ENCODE measurements at places on chromosomes 5 and 9.

DNA sequence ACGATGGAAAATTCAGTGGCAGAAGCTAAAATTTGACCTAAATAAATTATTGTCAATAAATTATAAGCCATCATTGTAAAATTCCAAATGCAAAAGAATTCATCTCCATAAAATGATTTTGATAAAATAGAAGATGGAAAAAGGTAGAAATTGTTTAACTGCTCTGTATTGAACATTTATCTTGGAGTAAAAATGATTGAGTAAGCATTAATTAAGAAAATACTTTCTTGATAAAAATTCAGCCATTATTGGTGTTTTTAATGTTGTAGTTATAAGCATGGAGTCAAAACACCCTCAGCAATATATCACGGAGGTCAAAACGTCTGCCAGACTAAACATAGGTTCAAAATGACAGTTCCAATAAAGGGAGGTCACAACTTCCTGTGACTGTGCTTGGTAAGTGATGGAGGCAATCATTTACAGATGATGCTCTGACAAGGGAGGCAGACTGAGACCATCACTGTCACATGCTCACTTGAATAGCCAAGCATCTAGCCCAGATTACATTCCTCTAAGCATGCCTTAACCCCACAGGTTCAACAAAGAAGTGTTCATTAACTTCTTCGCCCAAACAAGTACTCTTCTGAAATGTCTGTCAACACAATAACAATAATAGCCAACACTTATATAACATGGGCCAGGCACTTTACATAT lies 69.5 kb downstream of the SH3TC2 start:
- DNase-seq: no peak

DNA sequence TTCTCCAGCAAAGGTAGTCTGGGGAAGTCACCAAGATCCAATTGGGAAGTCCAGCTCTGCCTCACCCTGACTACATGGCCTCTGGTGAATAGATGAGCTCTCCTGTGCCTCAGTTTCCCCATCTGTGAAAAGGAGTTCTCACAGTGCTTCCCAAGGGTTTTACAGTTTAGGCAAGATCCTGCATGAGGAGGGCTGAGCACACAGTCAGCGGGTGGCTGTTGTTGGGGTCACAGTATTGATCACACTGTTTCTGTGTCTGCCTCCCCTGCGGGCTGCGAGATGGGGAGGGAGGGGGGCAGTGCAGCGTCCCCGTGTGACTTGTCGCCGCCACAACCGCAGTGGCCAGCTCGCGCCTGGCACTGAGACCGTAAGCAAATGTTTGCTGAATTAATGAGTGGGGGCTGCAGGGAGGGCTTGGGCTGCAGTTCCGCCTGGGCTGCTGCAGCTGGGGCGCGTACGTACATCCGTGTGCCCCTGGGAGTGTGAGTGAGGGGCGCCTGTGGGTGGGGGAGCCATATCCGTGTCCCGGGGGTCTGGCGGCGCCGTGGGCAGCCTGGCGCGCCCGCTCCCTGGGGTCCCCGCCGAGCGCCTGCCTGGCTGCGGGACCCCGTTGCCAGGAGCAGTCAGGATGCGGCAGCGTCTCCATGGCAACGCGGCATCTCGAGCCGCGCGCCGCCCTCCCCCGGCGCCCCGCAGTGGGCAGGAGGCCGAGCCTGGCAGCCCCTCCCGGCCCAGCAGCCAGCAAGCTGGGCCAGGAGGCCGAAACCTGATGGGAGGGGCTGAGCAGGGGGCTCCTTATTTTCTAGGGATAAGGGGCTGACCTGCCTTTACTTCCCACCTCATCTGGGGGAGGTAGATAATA lies 31.4 kb upstream of the PSD2 start:
- no peak for DNase-seq

GRCh38 chr9:83956086-83956435 lies 24.0 kb downstream of the HNRNPK start:
- no peak for DNase-seq

- DNase-seq: no peak
These were observed 7.4 kb downstream of the ZDHHC11B start for GRCh38 chr5:776862-777711.

GRCh38 chr9:105854783-105855724 lies 160.7 kb downstream of the TMEM38B start:
- DNase-seq: no peak

- no peak for DNase-seq
These were observed 23.8 kb downstream of the PLAC8L1 start for GRCh38 chr5:146081556-146081955.

GRCh38 chr5:142254431-142254830 lies 70.4 kb downstream of the SPRY4 start:
- no peak for DNase-seq

DNA sequence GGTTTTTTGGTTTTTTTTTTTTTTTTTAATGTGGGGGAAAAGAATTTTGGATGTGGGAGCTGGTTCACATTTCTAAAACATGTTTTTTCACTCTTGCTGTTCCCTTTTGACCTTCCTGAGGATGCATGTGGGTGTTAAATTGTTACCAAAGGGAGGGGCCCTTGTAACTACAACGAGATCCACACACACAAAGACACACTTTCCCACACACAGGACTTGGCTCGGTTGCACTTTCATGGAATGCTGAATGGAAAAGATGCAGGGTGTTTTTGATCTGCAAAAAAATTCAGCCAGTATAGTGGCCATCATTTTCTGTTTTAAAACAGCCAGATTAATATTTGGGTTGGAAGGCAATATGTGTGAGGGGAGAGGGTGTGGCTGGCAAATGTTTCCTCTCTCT lies 576.9 kb downstream of the EBF1 start:
- no peak for DNase-seq

DNA sequence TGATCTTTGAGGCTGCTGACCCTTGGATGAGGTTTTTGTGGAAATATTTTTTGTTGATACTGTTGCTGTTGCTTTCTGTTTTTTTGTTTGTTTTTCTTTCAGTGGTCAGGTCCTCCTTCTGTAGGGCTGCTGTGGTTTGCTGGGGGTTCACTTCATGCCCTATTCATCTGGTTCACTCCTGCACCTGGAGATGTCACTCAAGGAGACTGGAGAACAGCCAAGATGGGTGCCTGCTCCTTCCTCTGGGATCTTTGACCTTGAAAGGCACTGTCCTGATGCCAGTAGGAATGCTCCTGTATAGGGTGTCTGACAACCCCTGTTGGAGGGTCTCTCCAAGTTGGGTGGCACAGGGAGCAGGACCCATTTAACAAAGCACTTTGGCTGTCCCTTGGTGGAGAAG lies 67.0 kb upstream of the ACTBL2 start:
- DNase-seq: no peak
